HEK293T (cell line): ENCODE measurements at places on chromosomes 7 and 10.

- no peak for DNase-seq
Observed at GRCh38 chr7:41122256-41122987, 580.5 kb downstream of the INHBA start.

GRCh38 chr7:47202146-47202783, 379.6 kb downstream of the TNS3 start:
- DNase-seq, result no peak

GRCh38 chr7:33722383-33723101, 182.8 kb upstream of the BMPER start:
- DNase-seq, result peak; percentile 58

DNA sequence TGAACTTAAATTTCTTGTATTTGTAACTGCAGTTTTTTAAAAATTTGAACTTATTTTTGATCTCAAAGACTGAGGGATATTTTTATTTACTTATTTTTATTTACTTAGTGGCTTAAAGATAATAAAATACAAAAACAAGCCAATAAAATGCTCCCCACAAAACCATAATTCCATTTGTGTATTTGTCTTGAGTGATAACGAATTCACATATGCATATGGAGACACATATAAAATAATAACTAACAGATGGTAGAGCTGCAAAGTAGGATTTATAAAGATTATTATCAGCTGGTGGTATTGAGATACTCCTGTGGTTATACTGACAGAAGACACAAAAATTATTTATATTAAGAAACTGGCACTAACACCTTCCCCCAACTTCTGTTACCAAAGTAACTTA, 90.2 kb upstream of the RPA3 start:
- DNase-seq, result no peak

DNA sequence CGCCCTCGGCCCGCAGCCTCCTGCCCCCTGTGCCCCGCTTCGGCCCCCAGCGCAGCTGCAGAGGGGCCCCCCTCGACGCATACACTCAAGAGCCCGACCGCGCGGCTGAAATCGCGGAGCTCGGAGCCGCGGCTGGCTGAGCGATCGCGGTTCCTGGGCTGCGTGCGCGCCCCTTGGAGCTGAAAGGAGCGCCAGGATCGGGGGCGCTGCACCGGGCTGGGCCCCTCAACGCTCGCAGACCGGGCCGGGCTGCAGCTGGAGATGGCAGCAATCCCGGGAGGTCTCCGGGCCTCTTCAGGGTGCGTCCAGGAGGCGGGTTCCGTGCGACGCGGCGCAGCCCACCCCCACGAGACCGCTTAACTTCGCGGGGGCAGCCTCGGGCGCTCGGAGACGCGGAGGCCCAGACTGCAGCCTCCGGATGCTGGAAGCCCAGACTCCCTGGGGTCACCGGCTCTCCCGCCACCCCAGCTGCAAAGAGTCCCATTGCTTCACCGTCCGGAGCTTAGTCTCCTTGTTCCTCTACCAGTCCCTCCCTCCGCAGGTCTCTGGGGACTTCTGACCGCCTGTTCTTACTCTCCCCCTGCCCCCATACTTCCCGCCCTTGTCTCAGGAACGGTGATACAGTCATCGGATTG, 73.0 kb upstream of the LRRC4 start:
- no peak for DNase-seq

GRCh38 chr7:1242256-1242605, 9.6 kb downstream of the UNCX start:
- DNase-seq, result no peak

GRCh38 chr10:128859738-128860386, 607.2 kb upstream of the MGMT start:
- DNase-seq, result peak; percentile 44

- peak; percentile 59 for DNase-seq
Observed at GRCh38 chr7:158828133-158829020, 932 bp downstream of the ESYT2 start.

- no peak for DNase-seq
Observed at GRCh38 chr10:65952086-65952485, 973.8 kb upstream of the LRRTM3 start.

DNA sequence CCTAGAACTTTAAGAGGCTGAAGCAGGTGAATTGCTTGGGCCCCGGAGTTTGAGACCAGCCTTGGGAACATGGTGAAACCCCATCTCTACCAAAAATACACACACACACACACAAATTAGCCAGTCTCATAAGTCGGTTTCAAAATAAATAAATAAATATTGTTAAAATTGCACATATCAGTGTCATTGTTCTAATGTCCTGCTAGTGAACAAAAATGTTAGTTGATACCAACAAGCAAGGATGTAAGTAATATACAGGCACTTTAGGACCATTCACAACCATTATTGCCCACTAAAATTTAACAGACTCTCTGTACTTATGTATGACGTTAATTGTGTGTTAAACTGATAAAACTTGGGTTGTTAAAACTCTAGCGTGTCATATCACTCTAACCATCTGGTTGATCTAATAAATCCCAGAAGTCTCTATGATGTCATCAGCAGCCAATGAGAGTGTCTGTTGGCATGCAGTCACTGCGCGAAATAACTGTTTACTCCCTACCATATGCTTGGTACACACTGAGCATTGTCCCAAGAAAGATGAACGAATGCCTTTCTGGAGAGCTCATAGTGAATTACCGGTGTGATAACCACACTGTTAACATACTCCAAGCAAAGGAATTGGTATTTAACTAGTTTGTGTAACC, 30.4 kb upstream of the OTUD1 start:
- peak; percentile 54 for DNase-seq

GRCh38 chr7:47992446-47992845, 13.0 kb upstream of the HUS1 start:
- no peak for DNase-seq

GRCh38 chr7:33091111-33091531, 18.1 kb downstream of the RP9 start:
- no peak for DNase-seq

GRCh38 chr10:21315645-21316220, 209.7 kb downstream of the SKIDA1 start:
- no peak for DNase-seq

- no peak for DNase-seq
Observed at GRCh38 chr7:49775065-49775948, 1.9 kb downstream of the VWC2 start.

DNA sequence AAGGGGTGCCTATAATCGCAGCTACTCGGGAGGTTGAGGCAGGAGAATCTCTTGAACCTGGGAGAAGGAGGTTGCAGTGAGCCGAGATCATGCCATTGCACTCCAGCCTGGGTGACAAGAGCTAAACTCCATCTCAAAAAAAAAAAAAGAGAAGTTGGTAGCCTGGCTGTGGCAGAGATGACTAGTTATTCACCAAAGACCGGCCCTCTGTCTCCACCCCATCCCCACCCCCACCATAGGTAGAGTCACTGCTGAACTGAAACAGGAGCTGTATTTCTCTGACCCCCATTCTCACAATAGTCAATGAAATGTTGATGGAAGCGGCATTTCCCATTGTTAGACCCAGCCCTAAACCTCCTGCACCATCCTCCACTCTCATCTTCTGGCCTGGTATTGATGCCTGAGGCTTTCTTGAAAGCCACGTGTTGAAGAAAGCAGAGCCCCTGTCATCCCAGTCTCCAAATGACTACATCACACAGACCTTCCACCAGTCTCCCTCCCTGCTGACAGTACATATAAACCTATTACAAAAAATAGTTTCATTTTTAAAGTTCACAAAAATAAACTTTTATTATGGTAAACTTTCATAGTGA, 9.4 kb upstream of the PIK3CG start:
- no peak for DNase-seq

DNA sequence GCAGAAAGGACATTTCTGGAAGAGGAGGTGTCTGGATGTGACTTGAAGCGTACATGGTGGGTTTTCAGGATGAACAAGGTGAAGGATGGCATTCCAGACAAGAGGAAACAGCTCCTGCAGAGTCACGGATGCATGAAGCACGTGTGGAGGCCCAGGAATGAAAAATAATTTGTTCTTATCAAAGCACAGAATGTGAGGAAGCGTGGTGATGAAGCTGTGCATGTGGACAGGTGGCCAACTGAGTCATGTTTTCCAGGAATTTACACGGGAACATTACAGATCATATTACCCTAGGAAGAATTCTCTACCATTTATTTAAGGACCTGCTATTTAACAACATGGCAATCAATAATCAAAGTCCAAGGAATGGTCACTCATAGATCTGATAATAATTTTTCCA, 413.2 kb upstream of the KLF6 start:
- DNase-seq, result no peak

DNA sequence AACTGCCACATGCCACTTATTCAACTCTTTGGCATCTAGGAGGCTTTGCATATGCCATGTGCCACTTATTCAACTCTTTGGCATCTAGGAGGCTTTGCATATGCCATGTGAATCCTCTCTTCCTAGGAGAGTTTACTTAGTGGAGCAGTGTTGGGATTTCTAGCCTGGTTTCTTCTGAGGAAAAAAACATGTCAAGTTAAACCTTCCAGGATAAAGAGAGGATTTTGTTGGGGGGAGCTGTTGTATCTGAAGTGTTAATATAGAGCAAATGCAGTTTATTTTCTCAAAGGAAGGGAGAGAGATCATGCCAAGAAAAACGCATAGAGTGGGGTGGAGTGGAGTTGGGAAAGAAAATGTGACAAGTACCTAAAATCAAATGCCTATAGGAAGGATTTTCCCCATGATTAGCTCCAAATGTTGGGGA, 91.5 kb downstream of the MCU start:
- no peak for DNase-seq

DNA sequence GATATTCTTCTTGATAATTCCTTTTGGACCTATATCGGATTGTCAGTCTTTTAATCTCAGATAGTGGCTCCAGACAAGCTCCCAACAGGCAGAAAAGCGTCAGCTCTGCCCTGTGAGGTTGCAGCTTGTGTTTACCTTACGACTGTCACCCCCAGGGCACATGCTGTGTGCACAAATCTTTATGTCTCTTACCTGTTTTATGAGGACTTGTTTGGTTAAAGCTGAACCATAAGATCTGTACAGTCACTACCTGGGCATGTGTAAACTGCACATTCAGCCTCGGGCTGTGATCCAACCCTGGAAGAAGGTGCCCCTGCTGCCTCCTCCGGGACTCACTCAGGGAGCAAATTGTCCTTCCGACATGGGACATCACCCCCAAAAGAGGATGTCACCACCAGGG, 119.8 kb downstream of the GALNT17 start:
- no peak for DNase-seq

- peak; percentile 22 for DNase-seq
Observed at GRCh38 chr7:117871778-117872538, 1.3 kb downstream of the CTTNBP2 start.

- no peak for DNase-seq
Observed at GRCh38 chr10:95818668-95819067, 62.7 kb downstream of the ENTPD1 start.

DNA sequence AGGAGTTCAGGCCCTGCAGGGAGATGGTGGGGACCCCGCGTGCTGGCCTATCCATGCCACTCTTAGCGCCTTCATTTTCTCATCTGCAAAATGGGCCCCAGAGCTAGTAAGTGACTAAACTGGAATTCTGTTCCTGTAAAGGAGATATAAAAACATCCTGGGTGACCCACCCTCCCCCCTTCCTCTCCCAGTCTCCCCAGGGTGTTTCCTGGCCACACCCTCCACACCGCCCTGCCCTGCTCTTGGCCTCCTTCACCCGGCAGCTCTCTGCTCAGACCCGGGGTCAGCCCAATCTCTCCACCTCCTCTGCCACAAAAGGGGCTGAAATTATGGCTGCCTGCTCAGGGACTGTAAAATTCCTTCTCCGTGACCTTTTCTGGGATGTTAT, 70.7 kb downstream of the C10orf105 start:
- DNase-seq, result no peak

DNA sequence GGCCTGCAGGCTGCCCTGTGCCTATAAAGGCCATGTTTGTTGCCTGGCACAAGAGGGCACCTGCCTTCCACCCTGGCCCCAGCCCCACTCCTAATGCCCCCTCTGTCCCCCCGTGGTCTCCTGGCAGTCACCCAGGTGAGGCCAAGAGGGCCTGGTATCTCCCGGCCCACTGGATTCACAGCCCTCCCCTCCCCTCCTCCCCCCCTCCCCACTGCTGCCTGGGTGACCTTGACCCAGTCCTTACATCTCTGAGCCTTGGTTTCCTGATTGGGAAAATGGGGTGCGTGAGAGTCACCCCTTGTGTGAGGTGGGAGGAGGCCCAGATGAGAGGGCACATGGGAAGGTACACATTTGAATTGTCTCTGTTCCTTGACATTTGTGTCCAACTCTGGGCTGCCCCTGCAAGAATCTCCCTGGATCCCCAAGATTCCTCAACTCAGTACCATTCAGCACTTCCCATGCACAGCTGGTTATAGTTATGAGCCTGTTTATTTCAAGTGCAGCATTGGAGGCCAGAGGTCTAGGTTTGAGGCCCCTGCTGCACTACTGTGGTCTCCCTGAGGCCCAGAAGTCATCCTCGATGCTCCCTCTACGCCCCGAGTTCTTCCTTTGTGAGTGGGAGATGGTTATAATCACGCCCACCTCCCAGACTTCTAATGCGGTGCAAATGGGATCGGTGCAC, 58.9 kb downstream of the TMEM270 start:
- DNase-seq, result no peak

DNA sequence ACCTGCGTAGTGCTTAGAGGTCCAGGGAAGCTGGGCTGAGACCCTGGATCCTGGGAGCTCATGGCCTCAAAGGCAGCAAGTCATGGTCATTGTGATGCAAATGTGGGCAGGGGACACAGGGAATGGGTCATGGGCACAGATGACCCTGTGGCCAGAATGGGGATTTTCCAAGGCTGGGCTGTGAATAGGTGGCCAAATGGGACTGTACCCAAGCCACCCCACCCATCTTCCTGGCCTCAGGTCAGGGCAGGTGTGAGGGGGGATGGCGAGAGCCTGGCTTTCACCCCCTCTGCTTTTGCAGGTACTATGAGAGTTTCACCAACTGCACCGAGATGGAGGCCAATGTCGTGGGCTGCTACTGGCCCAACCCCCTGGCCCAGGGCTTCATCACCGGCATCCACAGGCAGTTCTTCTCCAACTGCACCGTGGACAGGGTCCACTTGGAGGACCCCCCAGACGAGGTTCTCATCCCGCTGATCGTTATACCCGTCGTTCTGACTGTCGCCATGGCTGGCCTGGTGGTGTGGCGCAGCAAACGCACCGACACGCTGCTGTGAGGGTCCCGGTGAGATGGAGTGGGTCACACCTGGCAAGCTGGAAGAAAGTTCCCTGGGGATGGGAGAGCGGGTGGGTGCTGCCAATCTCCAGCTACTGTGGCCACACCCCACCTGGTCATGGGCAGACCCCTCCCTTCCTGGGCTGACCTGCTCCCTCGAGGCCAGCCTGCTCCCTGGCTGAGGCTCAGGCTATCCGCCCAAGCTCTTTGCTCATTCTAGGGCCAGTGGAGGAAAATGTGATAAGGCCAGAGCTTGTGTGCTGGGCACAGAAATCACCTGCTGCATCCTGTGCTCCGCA, 25.5 kb downstream of the RAMP3 start:
- DNase-seq, result no peak

GRCh38 chr7:63073286-63073685, 925.4 kb upstream of the ZNF722 start:
- DNase-seq, result no peak

- DNase-seq, result no peak
Observed at GRCh38 chr7:156220078-156220605, 407.9 kb upstream of the SHH start.

GRCh38 chr7:6107924-6108323, 76.7 kb downstream of the ANKRD61 start:
- no peak for DNase-seq
